NCI-H2029 (cell line): ENCODE measurements at places on chromosomes 7 and 10.

DNA sequence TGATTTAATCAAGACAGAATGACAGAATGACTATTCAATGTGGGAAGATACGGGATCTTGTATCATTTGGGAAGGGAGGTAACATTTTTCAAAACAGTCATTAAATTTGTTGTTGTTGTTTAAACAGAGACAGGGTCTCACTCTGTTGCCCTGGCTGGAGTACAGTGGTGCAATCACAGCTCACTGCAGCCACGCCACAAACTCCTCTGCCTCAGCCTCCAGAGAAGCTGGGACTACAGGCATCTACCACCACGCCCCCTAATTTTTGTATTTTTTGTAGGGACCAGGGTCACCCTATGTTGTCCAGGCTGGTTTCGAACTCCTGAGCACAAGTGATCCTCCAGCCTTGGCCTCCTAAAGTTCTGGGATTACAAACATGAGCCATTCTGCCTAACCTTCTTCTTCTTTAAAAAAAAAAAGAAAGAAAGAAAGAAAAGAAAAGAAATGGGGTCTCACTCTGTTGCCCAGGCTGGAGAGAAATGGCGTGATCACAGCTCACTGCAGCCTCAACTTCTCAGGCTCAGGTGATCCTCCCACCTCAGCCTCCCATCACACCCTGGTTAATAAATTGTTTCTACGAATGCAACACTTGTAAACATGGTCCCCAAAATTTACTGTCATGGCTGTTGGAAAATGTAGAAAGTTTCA is 24.3 kb downstream of the YWHAG start:
- no peak for DNase-seq

GRCh38 chr7:69684369-69685292 is 86.4 kb downstream of the AUTS2 start:
- no peak for DNase-seq

GRCh38 chr7:74012842-74013249 is 15.1 kb upstream of the ELN start:
- DNase-seq: no peak

- DNase-seq: no peak
These were observed 180.2 kb upstream of the FAM3C start for GRCh38 chr7:121576148-121576917.

DNA sequence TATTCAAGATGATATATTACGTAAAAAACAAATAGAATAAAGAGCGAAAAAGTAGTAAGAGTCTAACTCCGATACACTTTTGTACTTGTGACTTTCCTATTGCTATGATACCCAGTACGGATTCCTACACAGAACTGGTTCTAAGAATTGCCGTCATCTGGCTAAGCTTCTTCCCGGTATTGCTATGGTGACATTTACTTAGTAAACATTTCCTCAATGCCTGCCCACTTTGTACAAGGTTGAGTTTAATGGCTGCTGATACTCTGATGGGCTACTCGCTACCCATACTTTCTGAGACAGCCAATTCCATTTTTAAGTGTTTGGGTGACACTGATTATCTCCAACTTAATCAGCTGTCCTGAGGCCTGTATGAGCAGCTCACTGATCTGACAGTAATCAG is 55.6 kb downstream of the OSBPL3 start:
- DNase-seq: no peak

DNA sequence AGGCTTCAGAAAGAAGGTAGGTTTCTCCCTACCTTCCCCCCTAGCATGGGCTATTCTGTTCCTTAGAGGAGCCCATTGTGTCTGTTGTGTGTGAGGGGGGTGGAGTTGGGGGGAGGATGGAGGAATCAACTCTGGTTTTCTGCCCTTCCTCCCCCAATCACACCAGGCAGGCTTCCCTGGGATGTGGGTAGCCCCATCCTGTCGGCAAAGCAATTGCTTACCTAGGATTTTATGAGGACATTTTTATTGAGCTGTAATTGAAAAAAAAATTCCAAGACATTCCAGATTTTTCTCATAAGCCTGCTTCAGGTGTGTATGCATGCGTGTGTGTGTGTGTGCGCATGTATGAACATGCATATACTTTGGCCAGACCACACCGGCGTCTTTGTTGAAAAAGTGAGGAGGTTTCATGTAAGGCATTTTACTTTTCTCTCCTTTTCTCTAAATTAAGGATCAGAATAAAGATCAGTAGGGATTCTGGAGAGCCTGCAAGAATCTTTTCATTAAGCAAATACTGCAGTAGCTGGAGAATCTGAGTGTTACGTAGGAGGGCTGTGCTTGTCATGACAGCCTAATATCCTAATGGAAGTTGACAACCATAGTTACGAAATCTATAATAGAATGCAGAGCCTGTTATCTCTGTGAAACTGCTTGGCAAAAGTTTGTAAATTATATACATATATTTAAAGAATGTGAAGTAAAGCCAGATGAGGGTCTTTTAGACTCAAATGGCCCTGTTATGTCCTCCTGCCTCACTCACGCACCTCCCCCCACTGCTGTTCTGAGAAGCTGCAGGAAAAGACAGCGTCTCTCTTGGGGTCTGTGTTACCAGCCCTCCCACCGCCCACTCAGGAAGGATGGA is 27.3 kb upstream of the SAMD8 start:
- DNase-seq: no peak

GRCh38 chr7:30019960-30020359 is 6.5 kb downstream of the FKBP14 start:
- no peak for DNase-seq

DNA sequence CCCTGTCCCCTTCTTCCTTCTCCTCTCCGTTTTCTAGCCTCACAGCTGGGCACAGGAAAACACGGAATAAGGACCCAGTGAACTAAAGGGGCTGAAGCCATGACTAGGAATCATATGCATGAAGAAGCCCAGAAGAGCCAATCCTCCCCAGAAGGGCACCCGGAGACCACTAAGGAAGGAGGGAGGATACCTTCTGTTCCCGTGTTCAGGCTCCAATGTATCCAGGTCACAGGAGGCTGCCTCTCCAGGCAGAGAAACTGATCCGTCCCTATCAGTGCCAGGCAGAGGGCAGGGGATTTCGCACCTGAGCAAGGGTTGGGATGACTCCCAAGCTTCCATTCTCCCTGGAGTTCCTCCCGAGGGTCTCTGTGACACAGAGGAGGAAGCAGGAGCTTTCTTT is 246.6 kb downstream of the SNX10 start:
- no peak for DNase-seq

- DNase-seq: no peak
These were observed 23.9 kb downstream of the AUTS2 start for GRCh38 chr7:69622014-69622835.

GRCh38 chr7:100153708-100154535 is 4.6 kb downstream of the TRAPPC14 start:
- DNase-seq: no peak

DNA sequence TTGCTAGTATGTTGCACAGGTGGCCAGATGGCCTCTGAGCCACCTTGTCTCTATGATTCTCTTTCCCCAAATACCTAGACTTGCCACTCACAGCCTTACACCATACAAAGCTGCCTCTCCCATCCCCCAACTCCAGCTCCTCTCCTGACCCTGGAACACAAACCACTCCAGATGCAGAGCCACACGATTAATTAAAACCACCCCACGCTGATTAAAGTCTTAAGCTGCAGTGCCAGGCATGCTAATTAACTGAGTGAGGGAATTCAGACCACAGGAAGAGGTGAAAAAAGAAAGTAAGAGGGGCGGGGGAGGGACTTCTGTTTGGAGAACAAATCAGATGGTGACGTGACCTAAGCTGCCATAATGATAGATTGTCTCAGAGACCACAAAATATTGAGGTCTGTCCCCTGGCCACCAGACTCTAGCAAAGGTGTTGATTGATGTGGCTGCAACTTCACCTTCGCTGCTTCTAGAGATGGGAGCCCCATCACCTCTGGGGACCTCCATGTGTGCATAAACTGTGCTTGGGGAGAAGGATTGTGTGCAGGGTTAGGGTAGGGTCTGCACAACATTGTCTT is 331.3 kb downstream of the PLXNA4 start:
- no peak for DNase-seq

DNA sequence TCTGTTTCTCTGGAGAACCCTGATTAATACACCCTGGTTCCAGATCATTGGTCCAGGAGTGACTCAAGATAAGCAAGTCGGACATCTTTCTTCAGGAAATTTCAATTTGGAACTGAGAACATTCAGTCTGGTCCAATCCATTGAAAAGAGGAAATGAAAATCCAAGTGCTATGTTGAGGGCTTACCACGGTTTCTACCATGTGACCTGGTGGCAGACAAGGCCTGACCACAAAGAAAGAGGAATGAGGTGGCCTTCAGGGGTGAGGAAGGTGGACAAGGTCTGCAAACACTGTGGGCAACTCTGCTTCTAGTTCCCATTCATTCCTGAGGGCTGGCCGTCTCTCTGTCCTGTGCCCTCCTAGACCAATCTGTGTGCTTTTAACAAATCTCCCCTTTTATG is 149.2 kb upstream of the GHITM start:
- no peak for DNase-seq

- no peak for DNase-seq
These were observed 53.8 kb downstream of the TMEM26 start for GRCh38 chr10:61399406-61399805.

DNA sequence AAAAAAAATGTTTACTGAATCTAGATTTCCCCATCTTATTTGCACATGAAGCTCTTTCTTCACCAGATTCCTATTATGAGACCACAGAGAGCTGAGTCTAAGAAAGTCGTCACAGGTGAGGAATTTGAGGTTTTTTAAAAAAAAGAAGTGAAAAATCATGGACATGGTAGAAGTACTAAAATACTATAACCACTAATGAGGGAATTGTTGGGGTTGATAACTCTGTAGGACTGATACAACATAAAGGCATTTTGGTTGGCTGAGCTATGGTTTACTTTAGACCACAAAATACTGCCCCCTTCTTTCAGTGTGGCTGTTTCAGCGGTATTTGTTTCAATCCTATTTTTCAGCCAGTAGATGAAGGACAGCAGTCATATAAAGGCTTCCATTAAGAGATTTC is 1111.3 kb downstream of the TYW1 start:
- no peak for DNase-seq

DNA sequence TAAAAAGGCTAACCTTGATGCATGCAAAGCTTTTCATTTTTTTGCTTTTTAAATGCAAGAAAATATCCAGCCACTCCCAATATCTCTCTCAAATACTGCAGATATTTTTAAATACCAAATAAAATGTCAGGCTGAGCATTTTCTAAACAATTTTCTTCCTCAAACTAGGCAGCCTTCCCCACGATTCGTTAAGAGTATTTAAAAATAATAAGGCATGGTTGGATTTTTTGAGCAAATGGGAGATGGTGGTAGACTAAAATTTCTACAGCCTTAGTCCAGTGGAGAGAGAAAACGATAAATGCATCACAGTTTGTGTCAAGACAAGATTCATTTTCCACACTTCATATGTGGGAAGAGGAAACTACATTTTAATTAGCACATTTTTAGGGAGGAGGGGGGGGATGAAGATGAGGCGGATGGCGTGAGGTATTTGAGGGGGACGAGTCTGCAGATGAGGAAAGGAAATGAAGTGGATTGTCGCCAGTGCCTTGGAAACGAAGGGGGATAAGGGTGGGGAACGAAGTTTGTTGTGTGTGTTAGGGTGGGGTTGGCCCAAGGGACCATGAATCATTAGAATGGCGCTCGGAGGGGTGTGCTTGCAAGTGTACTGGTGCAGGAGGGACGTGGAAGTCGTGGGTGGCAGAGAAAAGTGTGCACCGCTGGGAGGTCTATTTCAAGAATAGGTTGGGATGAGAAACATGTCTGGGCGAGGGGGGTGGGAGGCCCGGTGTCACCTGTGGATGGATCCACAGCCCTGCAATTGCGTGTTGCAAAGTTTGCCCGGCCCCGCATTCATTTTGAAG is 1.2 kb upstream of the ADD3 start:
- DNase-seq: no peak

DNA sequence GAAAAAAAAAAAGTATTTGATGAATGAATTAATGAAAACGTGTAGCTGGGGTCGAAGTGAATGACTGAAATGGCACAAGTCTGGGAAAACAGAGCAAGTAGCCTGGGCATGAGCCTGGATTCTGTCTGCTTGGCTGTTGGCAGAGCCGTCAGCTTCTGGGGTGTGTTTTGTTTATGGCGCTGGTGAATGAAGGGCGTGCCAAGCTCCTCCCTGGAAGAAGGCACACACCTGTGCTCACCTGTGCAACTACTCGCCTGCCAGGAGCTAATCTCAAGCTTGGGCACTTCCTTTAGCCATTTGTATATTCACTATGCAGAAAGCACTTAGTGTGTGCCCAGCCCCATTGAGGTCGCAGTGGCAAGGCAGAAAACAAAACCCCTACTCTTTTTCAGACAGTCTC is 74.1 kb downstream of the GTF2IRD1 start:
- DNase-seq: peak; percentile 53

DNA sequence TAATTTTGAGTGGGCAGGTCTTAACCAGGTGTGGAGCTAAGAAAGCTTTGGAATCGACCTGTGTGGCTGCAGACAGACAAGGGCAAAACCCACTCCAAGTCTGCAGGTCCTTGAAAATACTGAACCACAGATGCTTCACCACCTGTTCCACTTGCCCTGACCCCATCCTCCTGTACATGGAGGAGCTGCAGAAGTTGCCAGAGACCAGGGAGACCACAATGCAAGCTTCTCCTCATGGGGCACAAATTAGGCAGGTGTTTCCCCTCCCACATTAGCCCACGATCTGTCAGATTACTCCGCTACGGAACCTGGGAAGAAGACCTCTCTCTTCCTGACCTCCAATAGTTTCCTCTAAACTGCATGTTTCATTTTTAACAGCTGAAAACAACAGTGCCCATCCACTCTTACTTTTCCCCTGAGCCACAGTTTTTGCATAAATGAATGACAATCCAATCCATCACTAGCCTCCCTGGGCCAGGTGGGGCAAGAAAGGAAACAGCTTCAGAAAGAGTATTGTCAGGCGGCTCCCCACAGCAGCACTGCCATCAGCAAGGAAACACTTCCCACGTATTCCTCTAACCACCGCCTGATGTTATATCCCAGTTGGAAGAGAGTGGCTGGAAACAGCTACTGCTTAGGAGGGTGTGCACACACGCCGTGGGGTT is 141.6 kb downstream of the PRKAG2 start:
- no peak for DNase-seq

GRCh38 chr7:155763691-155764437 is 48.4 kb downstream of the SHH start:
- DNase-seq: no peak

- no peak for DNase-seq
These were observed 1249.1 kb downstream of the TYW1 start for GRCh38 chr7:68245688-68246087.

GRCh38 chr7:111532625-111533024 is 29.7 kb downstream of the IMMP2L start:
- no peak for DNase-seq

DNA sequence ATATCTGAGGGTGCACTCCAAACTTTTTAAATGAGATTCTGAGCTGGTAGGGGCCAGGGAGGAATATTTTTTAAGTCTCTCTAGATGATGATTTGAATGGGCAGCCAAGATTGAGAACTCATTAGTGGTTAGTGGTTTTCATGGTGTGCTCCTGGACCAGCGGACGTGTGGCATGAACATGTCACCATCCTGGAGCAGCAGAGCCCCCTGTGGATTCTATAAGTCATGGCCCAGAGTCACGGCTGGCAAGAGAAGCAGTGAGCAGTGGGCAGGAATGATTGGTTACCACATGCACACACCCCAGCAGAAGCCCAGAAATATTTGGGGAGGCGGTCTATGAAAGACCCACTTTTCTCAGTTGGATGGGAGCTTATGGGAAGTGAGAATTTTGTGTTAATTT is 21.2 kb upstream of the UCN3 start:
- DNase-seq: no peak

- no peak for DNase-seq
These were observed 37.2 kb downstream of the FAM149B1 start for GRCh38 chr10:73205081-73205480.

GRCh38 chr7:919924-920341 is 34.5 kb downstream of the ADAP1 start:
- DNase-seq: no peak

GRCh38 chr7:45400680-45401079 is 173.5 kb upstream of the ADCY1 start:
- no peak for DNase-seq
